ENCODE measurements at places on chromosomes 5 and 9.

GRCh38 chr9:16830806-16831205, 39.7 kb downstream of the BNC2 start:
- DNase-seq, result no peak

DNA sequence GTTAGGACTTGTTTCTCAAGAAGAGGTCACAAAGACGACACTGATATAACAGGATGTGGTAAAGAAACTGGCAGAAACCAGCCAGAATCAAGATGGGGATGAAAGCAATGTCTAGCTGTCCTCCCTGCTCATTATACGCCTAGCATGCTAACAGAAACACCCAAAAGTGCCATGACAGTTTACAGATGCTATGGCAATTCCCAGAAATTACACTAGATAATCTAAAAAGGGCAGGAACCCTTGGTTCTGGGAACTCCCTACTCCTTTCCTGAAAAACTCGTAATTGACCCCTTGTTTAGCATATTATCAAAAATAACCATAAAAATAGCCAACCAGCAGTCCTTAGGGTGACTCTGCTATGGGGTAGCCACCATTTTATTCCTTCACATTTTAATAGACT, 10.9 kb upstream of the MRPS30 start:
- DNase-seq, result no peak

DNA sequence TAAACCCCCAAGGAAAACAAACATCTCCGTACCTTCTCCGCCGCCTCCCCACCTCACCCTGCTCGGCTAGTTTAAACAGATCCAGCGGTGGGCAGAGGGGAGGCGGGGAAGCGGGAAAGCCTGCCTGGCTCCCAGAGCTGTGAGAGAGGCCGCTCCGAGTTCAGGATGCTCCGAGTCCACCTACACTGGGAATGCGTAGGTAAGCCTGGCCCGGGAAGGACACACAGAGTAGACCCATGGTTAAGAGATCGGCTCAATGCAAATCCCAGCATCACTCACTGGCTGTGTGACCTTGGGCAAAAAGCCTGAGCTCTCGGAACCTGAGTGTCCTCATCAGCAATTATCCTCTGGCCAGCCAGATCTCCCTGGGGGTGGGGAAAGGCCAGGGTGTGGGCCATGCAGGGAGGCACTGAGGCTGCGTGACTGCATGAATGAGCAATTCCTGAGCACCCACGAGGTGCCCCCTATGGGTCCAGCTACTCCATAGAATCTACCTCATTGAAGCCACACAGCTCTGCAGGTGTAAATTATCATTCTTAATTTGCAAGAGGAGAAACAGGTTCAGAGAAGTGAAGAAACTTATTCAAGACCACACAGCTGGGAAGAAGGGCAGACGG, 30.5 kb upstream of the LMX1B start:
- no peak for DNase-seq

GRCh38 chr9:110835404-110835803, 166.8 kb downstream of the MUSK start:
- no peak for DNase-seq

DNA sequence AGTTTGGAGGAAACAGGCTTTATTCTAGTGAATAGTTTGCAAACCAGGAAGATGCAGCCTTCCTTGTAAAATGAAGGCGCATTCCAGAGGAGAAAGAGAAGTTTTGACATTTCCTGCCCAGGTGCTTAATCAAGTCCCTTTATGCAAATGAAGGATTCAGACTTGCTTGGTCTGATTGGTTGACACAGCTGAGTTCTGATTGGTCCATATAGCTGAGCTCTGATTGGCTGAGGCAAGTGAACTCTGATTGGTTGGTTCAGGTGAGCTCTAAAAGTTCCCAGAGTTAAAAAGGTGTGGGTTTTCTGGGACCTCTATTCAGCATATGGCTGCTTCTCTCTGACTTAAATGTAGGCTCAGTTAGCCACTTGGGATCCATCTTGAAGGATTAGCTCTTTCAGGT, 151.0 kb downstream of the CACNA1B start:
- no peak for DNase-seq

DNA sequence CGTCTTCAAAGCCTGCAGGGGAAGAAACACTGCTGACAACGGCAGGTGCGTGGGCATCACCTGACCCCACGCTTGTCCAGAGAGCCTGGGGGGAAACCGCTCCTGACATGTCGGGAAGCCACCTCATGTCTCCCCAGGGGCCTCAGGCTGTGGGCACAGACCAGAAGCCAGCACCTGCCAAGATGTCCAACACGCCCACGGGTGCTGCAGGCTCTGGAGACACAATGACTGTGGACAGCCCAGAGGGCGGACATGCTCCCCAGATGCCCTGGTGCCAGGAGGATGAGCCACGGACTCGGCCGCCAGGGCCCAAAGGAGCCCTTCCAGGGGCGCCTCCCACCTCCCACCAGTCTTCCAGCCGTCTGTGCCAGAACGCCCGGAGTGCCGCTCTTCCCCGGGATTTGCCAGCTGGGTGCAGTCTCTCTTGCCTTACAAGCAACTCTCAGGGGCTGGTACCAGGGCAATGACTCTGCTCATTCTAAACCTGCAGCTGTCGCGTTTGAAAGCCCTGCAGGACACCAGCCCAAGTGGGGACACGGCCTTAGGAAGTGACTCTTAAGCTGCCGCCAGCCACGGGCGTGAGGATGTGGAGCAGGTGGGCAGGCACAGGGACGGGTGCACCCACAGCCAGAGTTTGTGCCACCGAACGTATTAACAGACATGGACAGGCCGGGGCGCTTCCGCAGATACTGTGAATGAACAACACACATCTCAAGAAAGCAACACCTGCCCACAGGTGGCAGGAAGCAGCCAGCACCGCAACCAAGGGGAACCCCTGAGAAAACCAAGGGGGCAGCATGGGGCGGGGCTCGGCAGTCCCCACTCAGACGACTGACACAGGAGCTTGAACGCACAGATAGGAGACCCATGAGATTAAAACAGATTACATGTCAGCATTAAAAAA, 6.8 kb upstream of the LHX3 start:
- no peak for DNase-seq

DNA sequence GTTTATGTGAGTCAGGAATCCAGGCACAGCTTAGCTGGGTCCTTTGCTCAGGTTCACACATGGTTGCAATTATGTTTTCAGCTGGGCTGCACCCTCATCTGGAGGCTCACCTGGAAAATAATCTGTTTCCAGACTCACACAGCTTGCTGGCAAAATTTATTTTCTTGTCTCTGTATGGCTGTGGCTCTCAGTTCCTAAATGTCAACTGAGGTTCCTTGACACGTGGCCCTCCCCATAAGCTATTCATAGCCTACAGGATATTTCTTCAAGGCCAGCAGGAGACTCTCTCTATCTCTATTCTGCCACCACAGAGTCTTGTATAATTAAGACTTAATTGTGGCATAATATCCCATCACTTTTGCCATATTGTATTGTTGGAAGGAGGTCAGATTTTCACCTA, 732.0 kb downstream of the CDH18 start:
- DNase-seq, result no peak

DNA sequence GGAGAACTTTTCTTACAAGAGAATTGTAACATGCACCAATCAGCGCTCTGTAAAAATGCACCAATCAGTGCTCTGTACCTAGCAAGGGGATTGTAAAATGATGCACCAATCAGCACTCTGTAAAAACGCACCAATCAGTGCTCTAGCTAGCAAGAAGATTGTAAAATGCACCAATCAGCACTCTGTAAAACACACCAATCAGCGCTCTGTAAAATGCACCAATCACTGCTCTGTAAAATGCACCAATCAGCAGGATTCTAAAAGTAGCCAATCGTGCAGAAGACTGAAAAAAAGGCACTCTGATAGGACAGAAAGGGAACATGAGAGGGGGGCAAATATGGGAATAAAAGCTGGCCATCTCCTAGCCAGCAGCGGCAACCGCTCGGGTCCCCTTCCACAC, 233.2 kb downstream of the ROR2 start:
- no peak for DNase-seq

GRCh38 chr5:126364206-126364902, 58.9 kb upstream of the GRAMD2B start:
- DNase-seq, result no peak
